Activated CD4-positive, CD25-positive, alpha-beta regulatory T cell treated with anti-CD3 and anti-CD28 coated beads, Interleukin-2, amount 50 U/mL, for 24 hours (primary cell): ENCODE measurements at places on chromosomes 5 and 9.

GRCh38 chr5:142366007-142366406 lies 41.2 kb upstream of the SPRY4 start:
- ATAC-seq, result no peak

- ATAC-seq, result no peak
Measured at GRCh38 chr5:126376443-126376842, 46.8 kb upstream of the GRAMD2B start.

GRCh38 chr5:167870055-167870454 lies 421.4 kb upstream of the WWC1 start:
- no peak for ATAC-seq

GRCh38 chr5:150255659-150256409 lies 33.7 kb downstream of the CAMK2A start:
- ATAC-seq, result no peak

DNA sequence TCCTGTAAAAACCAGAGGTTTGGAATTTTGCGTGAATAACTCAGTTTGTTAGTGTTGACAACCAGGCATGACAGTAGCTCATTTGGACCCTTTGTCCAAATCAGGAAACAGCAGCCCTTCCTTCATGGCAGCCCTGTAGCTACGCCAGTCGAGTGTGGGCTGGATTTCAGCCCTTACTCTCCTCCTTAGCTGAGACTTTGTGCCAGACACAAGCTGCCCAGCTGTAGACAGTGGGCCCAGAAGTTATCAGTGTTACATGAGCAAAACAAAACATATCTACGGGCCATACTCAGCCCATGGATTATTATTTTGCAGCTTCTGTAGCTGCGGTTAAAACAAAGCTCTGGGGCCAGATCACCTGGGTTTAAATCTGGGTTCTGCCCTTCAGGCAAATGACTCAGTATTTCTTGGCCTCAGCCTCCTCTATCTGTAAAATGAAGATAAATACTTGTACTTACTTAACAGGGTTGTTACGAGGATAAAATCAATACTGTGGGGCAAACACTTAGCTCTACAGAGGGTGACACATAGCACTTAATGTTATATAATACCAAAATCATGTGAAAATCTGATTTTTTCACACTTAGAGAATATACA lies 76.9 kb downstream of the GHR start:
- ATAC-seq, result no peak

DNA sequence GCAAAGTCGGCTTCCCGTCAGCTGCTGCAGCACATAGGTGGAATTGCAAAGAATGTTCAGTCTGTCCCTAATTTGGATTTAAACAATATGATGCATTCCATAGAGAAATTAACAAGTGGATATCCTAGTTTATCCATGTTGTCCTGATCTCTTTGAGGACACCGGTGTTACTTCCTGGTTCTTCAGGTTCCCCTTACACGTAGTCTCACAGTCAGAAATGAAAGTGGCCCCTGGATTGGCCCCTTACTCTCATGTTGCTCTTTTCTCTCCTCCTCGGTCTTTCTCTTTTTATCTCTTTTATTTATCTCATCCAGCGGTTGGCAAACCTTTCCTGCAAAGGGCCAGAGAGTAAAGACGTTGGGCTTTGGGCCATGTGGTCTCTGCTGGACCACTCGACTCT lies 265.1 kb downstream of the GAS1 start:
- no peak for ATAC-seq

- ATAC-seq, result no peak
Measured at GRCh38 chr9:8895861-8896224, 1096.3 kb upstream of the DMAC1 start.

DNA sequence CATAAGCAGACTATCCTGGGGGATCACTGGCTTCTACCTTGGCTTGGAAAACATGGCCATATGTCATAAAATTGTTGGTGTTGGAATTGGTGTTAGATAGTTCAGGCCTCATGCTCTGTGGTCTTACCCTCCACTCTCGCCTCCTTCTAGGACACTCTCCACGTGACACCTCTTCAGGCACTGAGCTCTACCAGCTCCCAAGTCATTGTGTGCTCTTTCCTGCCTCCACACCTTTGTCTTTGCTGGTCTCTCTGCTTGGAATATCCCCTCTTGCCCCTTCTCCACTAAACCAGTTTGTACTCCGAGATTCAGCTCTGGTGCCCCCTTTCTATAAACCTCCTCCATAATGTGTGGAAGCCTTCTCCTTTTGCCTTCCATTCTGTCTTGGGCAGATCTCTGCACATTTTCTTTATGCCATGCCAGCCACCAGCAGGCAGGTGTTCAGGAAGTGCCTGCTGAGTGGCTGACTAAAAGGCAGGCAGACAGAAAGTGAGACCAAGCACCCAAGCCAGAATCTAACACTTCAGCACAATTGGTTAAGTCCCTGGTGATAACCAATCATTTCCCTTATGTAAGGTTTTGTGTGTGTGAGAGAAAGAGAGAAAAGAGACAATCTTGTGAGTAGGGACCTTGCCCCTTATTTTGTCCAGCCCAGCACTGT lies 37.7 kb downstream of the SAR1B start:
- ATAC-seq, result peak; percentile 54

- no peak for ATAC-seq
Measured at GRCh38 chr9:109408759-109409462, 88.1 kb upstream of the EPB41L4B start.

DNA sequence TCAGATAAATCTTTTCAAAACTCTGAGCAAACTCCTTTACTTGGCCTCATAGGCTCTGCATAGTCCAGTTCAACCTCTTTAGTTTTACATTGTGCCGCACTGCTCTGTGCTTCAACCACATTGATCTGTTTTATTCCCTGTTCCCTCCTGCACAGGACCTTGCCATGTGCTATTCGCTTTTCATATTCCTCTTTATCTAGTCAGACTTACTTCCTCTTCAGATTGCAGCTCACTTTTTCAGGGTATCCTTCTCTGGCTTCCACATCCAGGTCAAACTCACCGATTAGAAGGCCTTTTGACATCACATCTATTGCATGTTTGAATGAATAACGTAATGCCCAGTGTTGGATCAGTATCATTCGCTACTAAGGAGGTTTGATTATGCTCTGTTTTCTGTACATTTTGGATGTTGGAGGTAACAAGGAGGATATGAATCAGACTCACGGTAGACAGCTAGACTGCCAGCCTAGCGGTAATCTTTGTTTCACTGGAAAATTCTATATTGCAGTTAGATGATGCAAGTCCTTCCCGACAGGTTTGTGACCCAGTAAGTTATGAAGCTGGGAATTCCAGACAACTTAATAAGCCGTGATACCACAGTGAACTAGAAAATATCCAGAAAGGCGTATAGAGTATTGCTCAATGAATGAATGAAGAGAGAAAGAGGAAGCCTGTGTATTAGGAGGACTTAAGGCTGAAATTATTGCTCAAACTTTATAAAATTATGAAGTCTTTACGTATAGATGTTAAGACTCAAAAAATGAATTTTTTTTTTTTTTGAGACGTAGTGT lies 65.7 kb downstream of the IQGAP2 start:
- ATAC-seq, result no peak

DNA sequence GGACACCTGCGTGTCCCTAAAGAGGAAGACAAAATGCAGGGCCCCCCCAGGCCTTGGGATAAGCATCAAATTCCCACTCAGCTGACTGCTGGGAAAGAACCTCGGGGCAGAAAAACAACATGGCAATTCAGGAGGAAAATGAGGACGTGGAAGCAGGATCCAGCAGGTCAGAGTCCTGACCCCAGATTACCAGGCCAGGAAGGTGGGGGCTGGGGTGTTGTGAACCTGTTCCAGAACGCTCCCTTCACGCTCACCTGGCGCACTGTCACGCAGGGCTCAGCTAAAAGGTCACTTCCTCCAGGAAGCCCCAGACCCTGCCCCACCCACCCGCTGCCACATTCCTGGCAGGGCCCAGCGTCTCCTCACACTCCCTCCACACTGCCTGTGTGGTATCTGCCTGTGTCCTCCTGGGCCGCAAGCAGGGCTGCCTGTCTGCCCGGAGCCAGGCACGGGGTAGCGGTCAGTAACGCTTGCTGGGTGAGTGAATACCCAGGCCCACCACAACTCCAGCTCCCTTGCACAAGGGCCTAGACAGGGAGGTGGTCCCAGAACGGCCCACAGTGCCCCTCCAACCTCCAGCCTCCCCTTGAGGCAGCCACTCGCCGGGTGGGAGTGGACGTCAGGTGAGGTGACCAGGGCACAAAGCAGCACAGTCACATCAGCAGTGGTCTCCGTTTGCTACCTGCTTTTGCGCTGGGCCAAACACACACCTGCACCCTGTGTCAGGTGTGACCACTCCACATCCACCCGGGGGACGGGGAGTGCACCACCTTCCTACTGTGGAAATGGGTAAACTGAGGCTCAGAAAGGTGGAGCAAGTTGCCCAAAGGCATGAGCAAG lies 18.1 kb downstream of the VAV2 start:
- ATAC-seq, result no peak

- no peak for ATAC-seq
Measured at GRCh38 chr5:50749181-50749580, 82.7 kb downstream of the PARP8 start.

- no peak for ATAC-seq
Measured at GRCh38 chr9:99018653-99019052, 74.9 kb downstream of the COL15A1 start.

GRCh38 chr9:13807118-13807517 lies 506.8 kb downstream of the NFIB start:
- ATAC-seq, result no peak

- ATAC-seq, result no peak
Measured at GRCh38 chr9:122297512-122297911, 32.8 kb downstream of the MRRF start.

DNA sequence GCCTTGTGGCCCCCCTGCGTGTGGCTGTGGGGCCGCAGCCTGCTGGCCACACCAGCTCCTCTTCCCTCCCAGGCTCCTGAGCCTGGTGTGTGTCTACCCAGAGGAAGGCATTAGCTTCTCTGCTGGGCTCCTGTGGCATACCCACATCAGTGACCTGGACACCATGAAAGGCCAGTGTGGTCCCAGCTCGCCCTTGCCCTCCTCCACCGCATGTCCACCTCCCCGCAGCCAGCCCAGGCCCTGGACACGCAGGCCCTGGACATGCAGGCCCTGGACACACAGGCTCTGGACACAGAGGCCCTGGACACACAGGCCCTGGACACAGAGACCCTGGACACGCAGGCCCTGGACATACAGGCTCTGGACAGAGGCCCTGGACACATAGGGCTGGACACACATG lies 153.4 kb upstream of the PPP1R26 start:
- ATAC-seq, result no peak

GRCh38 chr5:132275367-132276220 lies 18.1 kb downstream of the PDLIM4 start:
- ATAC-seq, result no peak

- ATAC-seq, result no peak
Measured at GRCh38 chr5:145204743-145205142, 630.4 kb downstream of the PRELID2 start.

GRCh38 chr5:103120607-103121200 lies 603 bp downstream of the PPIP5K2 start:
- no peak for ATAC-seq

- peak; percentile 86 for ATAC-seq
Measured at GRCh38 chr5:34499001-34499734, 157.0 kb upstream of the RAI14 start.

GRCh38 chr5:157747766-157748700 lies 4.5 kb downstream of the LSM11 start:
- peak; percentile 18 for ATAC-seq

DNA sequence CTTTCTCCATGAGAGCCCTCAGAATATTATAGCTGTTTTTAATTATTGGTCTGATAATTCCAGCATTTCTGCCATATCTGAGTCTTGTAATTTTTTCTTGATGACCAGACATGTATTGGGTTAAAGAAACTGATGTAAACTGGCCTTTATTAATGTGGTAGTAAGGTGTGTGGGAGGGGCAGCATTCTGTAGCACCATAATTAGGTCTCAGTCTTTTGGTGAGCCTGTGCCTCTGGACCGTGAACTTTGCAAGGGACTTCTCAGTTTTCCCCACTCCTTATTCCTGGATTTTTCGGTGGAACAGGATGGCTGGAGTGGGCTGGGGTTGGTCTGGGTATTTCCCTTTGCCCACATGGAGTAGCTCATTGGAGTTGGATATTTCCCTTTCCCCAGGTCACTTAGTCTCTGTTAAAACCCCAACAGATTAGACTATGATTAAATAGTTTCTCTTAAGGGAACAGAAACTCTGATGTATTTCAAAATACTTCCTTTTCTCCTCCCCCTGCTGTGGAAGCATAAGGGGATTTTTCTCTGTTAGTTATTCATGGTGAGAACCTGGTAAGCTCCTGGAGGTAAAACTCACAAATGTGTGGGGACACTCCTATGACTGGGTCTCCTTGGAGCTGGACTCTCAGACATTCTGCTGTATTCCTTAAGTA lies 52.4 kb downstream of the FSD1L start:
- peak; percentile 30 for ATAC-seq

GRCh38 chr5:94266170-94266569 lies 352.2 kb downstream of the KIAA0825 start:
- ATAC-seq, result no peak
